Fibroblast of skin of left biceps (primary cell): ENCODE measurements at places on chromosomes 4 and X.

- no peak for DNase-seq
Observed at GRCh38 chr4:47899639-47900038, 14.7 kb downstream of the NFXL1 start.

DNA sequence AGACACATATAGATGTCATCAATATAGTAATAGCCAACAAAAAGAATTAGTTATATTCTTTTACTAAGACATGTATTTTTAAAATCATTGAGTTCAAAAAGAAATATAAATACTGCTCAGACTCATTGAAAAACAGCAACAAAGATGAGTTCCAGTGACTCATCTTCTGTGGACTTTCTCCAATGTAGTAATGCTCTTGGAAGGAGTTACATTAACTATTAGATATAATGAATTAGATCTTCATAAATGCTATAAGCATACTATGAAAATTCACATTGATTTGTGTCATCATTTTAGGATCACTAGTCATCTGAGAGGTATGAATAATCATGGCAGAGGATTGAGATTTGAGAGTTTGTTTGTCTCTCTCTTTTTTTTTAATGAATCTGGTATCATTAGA is 547.8 kb upstream of the PCDH7 start:
- no peak for DNase-seq

- DNase-seq: no peak
Observed at GRCh38 chr4:182400790-182401189, 157.6 kb downstream of the TENM3 start.

DNA sequence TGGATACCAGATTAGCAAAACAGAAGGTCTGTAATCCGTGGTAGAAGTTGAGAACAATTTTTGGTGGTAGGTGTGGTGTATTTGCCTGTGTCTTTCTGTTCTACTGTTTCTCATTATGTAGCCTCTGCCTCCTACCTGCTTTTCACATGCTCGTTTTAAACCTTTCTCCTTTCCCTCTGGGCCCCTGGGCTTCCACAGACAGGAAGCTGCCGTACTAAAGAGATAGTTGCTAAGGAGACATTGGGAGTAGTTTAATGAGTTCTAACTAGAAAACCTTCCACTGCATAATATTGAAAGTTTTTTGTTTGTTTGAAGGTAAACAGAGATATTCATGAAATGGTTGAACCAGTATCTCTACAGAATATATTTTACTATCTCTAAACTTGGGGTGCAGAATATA is 107.8 kb downstream of the STOX2 start:
- no peak for DNase-seq
